ENCODE measurements at places on chromosomes 2 and 18.

- DNase-seq = no peak
These were observed 32.9 kb upstream of the TMEM177 start for GRCh38 chr2:119646149-119646548.

- DNase-seq = no peak
These were observed 159.9 kb downstream of the PRPF40A start for GRCh38 chr2:152557273-152557888.

GRCh38 chr2:156042895-156043294 lies 289.6 kb downstream of the NR4A2 start:
- no peak for DNase-seq

DNA sequence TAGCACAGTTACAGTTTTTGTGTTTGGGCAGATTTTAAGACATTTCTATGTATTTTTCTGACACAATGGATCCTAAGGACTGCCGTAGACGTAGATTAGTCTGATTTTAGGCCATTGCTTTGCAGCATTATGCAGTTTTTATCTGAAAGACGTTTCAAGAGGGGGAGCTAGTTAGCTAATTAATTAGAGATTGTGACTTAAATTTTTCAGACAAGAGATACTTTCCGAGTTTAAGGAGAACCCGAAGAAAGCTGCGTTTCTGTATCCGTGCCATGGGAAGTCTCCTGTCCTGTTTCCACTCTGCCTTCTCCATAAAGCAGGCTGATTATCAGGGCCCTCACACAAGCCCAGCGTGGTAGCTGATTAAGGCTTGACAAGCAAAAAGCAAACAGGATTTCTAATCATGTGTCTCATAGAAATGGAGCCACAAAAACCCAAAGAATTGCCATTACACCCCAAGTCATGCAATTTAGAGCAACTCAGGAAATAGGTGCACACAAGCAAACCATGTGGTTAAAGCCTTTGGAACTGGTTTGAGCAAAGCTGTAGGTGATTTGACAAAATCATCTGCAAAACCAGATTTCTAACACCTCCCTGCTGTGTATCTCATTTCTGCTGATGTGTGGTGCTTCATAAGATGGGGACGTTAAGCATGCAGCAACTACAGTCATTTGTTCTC lies 808.1 kb downstream of the RNF144A start:
- DNase-seq = no peak

- no peak for DNase-seq
These were observed 66.5 kb downstream of the FTCDNL1 start for GRCh38 chr2:199784512-199784911.

- DNase-seq = no peak
These were observed 21.7 kb upstream of the PHLPP1 start for GRCh38 chr18:62693659-62694058.

GRCh38 chr18:363301-364085 lies 95.6 kb upstream of the THOC1 start:
- DNase-seq = no peak

DNA sequence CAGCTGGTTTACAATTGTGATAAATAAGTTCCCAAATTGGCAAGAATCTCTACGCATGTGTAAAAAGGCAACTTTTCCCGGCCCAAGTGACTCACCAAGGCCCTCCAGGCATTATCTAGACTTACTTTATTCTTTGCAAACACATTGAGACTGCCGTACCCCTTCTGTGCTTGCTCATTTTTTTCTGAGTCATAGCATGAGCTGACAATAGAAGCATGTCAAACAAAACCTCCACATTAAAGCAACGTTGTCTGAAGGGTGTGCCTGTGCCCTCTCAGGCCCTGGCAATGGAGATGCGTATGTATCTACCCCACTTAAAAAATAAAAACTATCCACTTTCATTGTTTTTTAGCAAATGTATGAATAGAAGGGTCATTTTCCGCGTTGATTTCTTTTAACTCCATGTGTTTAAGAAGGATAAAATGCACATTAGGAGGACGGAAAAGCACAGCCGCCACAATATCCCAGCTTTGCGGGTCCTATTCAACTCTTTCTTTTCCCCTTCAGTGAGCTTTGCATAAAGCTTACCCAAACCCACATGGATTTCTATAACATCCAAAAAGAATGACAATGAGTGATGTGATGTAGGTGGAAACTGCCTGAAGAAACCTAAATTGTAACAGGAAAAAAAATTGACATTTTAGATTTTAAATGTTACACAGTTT lies 298.2 kb downstream of the CDCA7 start:
- DNase-seq = no peak

DNA sequence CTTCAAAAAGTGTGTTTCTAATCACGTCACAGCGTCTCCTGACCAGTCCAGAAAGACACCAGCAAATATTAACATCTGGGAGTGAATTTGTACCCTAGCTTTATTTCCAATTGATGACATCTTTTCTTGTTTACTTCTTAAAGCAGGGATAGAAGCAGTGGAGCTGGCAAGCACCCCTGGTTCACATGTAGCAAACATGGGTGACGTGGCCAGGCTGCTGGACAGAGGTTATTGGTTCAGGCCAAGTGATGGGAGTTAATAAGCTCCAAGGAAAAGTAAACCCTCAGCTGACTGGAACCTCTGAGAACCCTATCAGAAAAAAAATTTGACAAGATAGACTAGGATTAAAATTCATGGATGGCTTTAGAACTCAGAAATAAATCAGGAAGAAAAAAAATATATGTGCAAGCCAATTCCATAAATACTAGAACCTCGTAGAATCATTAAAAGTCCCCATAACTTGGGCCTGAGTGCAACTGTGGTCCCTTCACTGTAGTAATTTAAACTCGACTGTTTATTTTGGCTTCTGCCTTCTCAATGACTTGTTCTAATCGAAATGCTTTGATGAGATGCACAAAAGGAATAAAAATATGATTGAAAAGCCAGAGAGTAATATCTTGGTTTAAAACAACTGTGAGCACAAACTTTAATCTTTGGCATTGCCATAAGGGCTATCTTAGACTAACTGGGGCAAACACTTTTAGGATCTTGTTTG lies 121.5 kb upstream of the CTAGE1 start:
- DNase-seq = no peak

- no peak for DNase-seq
These were observed 84.8 kb upstream of the GATA6 start for GRCh38 chr18:22084547-22084946.

- DNase-seq = peak; percentile 94
These were observed 1.1 kb upstream of the HOXD8 start for GRCh38 chr2:176128172-176128981.

DNA sequence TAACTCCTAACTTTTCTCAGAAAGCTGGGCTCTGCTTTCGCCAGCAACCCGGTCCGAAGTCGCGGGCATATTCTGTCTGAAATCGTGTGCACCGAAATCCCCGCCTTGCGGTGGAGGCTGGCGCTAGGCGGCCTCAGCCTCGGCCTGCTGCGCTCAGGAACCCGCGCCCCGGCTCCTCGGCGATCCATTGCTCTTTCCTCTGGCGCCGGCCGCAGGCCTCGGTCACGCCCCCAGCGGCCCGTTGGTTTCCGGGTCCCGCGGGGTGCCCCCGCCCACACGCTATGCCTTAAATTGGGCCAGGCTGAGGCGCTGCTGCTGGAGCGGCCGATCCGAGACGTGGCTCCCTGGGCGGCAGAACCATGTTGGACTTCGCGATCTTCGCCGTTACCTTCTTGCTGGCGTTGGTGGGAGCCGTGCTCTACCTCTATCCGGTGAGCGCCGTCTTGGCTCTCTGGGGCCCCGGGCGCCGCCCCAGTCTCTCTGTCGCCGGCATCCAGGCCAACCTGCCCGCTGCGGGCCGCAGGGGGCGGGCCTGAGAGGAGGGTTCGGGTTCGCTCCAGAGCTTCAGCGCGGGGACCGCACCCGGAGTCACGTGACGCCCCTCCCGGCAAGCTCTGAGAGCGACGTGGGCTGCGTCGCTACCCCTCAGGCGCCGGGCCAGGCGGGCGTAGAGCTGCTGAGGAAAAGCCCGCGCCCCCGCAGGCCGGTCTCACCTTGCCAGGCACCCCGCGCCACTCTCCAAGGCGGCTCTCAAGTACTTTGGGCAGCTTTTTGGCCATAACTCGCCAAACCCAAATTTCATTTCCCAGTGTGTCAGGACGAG lies at the start of gene CYP20A1:
TSS of gene CYP20A1 (plus strand) at position 315 of the 823 bp plus-strand sequence. CDS start at position 360, 45 bp downstream.
- peak; percentile 95 for DNase-seq

DNA sequence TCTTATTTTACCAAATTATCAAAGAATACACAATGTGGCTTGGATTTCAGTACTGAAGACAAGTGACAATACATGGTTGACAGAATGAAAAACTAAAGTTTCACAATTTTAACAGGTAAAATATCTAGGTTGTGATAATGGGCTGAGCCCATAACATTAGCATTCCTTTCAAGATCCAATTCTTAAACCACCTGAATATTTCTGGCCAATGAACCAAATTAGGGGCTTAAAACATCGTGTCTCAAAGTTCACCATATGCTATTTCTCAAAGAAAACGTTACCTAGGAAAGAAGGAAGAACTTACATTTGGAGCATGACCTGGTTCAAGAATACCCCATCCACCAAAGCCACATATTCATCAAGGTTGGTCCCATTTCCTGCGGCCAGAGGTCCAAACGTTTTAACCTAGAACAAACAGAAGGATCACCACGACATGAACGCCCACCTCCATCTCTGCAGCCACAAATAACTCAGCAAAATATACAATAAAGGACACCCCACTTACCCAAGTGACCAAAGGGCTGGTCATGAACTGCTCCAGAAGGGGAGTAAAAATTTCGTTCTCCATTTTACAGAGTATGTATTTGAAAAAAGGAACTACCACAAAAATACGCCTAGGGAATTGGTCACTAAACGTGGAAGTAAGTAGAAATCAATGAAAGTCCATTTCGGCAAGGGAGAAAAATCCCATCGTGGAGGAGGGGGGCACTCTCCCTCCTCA lies 984 bp downstream of the CCDC88A start:
- DNase-seq = peak; percentile 34

GRCh38 chr2:84971510-84972206 lies 697 bp downstream of the KCMF1 start:
- DNase-seq = no peak

DNA sequence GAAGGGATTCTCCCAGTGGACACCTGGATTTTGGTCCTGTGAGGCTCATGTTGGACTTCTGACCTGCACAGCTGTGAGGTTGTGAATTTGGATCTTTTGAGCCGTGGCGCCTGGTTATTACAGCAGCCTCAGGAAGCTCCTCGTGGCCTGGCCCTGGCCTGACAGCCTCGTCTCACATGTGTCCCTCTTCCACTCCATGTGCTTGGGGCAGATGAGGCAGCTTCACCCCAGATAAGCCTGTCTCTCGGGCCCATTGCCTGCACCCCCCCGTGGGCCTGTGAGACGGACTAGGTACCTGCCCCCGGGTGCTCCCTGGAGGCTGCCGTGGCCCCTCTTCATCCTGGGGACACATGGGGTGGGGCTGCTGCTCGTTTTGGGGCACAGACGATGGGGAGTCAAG lies 51.2 kb downstream of the CTDP1 start:
- DNase-seq = no peak

DNA sequence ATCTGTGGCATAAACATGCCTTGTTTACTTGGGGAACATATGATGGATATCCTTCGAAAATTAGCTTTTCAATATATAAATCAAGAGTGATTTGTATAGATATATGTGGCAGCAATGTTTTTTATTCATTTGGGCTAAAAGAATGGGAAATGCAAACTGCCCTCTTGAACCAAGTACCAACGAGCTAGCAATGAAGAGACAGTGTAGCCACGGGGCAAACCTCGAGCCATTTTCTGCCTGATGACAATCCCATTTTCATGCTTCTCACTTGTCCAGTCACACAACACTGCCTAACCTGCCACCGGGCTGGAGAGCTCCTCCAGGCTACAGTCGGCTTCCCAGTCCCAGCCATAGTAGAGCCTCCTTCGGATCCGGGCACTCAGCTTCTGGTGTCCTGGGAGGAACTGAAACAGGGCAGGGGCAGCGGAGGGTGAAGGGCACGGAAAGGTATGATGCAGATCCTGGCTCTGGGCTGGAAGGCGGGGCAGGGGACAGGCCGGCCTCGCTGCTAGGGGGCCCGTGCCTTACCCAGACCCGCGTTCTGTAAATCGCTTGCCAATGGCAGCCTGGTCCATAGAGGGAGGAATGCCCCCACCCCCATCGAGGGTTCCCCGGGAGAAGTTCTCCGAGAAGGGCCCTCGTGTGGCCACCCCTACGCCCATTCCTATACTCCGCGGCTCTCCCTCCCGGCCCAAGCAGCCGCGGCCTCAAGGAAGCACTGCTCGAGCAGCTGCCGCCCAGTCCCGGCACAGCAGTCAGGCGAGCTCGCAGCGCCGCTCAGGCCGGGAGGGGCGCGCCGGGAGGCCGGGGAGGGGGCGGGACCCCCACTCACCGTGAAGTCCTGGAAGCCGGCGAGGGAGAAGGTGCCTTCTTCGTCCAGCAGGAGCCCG lies 552 bp downstream of the CNPPD1 start:
- peak; percentile 52 for DNase-seq

GRCh38 chr2:130851624-130852382 lies 15.1 kb downstream of the ARHGEF4 start:
- no peak for DNase-seq

- DNase-seq = no peak
These were observed 532.9 kb upstream of the ID2 start for GRCh38 chr2:8149007-8149405.

DNA sequence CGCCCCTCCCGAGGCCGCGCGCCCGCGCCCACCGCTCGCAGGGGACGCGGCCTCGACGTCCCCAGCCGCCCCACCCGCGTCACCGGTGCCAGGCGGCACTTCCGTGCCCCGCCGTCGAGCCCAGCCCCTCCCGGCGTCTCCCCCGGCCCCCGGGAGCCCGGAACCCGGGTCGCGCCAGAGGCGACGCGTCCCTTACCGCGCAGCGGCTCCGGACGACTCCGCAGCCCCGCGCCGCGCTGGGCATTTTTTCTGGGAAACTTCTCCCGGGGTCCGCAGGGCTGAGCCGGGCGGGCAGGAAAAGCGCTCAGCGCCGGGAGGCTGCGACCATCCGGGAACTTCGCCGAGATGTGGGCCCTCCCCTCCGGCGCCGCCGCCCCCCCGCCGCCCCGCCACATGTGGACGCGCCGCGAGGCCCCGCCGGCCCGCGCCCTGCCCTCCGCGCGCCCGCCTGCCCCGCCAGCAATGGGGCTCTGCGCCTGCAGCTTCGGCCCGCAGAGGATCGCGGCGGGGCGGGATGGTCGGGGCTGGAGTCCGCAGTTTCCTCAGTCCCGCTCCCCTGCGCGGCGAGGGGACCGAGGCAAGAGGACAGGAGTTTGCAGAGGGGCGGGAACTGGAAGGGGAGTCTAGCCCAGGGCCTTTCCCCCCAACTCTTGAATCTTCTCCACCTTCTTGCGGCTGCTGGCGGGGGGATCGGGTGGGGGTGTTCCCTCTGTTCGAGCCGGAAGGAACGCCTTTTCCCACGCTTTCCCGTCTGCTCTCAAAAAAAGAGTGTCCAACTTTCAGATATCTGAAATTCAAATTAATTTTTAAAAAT lies 81.5 kb downstream of the CHRNA1 start:
- peak; percentile 34 for DNase-seq

- DNase-seq = no peak
These were observed 68.1 kb upstream of the STK39 start for GRCh38 chr2:168315331-168316072.

DNA sequence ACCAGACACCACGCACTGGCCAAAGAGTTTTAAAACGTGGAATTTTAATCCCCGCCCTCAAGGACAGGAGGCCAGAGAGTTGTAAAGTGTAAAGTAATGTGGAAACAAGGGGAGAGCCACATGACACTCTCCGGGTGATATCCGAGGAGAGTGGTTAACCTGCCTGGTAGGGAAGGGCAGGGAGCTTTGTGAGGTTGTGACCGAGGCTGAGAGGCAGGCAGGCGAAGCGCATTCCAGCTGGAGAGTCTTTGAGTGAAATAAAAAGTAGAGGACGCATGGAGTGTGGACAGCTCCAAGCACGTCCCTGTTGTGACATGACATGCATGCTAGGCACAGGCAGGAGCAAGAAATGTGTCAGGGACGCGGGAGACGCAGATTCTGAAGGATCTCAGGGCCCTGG lies 539.5 kb downstream of the RNF144A start:
- no peak for DNase-seq

GRCh38 chr2:133148187-133148586 lies 420.1 kb downstream of the NCKAP5 start:
- no peak for DNase-seq

Measured in NCI-H526 treated with DMSO at 0.1 percent for 48 hours (cell line).